ENCODE measurements at places on chromosomes 7 and 10.

DNA sequence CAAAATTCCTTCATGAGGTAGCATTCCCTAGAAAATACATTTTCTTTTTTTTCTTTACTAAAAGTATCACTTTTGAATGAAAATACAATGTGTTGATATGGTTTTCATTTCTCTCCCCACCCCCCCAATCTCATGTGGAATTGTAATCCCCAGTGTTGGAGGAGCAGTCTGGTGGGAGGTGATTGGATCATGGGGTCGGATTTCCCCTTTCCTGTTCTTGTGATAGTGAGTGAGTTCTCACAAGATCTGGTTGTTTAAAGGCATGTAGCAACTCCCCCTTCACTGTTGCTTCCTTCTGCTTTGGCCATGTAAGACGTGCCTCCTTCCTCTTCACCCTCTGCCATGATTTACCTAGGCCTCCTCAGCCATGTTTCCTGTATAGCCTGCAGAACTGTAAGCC lies 790.3 kb upstream of the KCND2 start:
- DNase-seq, result no peak

- no peak for DNase-seq
Measured at GRCh38 chr7:75968561-75969001, 25.8 kb downstream of the TMEM120A start.

- no peak for DNase-seq
Measured at GRCh38 chr7:106568002-106568679, 92.8 kb downstream of the CCDC71L start.

DNA sequence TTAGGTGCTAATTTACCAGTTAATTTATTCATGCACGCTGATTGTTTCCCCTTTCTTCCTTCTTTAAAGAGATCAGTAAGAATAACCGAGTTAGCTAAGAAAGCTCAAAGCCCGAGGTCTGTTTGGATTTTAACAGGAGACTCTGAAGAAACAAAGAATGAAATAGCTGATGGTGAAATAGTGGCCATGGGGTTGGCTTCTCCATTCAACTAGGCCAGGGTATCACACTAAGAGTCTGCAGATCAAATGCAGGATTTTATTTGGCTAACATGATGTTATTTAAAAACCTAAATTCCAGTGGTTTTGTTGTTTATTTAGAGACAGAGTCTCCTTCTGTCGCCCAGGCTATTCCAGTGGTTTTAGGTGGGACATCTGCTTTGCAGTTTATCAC lies 65.2 kb upstream of the SYPL1 start:
- DNase-seq, result no peak

DNA sequence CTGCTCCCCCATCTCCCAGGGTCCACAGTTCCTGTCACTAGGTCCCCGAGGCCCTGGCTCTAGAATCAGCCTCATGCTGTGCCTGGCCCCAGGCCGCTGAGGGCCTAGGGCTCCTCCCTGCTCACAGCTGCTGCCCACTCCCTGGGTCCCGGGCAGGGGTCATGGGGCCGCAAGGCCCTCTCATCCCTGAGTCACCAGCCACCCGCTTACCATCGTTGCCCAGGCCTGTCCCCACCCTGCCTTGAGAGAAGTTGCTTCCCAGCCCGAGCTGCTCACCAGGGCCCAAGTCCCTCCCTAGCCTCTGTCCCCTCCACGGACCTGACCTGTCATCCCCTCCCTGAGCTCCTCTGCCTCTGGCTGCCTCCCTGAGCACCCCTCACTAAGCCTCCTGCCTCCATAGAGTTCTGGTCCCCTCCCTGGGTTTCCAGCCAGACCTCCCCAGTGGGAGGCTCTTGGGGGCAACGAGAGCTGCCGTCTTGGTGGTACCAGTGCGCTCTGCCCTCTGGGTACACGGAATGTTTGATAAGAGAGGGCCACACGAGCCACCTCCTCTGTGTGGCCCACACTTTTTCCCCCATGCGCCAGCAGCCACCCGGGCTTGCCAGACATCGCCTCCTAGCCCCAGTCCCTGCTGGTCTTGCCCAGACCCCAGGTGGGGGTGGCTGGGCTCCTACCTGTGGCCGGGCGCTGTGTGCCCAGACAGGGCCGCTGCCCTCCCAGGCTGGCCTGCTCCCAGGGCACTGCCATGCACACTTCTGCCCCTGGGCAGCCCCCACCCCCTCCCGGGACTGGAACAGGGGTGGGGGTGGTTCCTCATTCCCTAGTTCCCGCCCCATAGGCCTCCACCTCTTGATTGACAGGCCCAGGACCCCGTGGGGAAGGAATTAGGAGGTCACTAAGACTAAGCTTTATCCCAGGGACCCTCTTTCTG lies 21.3 kb downstream of the MLXIPL start:
- no peak for DNase-seq

- DNase-seq, result no peak
Measured at GRCh38 chr10:23912884-23913404, 296.0 kb upstream of the KIAA1217 start.

DNA sequence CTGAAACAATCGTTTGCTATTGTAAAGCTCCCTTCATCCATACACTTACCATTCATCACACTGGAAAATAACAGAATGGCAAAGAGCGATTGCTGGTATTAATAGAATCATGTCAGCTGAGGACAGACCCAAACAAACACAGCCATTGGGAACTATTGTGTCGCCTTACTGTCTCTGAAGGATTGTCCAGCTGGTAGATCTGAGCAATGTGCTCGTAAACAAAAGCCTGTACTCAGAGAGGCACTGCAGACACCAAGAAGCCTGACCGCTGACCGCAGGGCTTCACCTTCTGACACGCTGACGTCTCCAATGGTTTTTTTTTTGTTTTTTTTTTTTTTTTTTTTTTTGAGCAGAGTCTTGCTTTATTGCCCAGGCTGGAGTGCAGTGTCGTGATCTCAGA lies 151.0 kb upstream of the FRMD4A start:
- no peak for DNase-seq

DNA sequence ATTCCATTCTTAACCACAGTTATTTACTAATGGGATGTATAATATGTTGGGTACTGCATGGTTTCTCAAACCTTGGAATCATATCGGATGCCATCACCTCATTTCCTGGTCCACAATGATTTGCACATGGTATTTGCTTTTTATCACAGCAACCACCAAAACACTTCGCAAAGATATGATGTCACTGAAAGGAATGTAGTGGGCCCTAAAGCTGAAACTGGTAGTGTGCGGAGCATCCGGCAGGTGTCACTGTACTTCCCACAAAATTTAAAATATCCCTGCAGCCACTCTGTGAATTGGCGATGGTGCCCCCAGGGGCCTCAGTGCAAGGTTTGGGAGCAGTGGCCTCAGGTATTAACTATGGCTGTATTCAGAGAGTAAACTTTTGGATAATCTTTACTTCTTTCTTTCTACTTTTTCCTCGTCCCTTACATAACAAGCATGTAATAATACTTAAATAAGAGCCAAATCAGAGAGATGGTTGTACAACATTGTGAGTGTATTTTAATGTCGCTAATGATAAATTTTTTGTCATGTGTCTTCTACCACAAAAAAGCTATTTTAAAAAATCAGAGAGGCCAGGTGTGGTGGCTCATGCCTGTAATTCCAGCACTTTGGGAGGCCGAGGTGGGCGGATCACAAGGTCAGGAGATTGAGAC lies 66.2 kb downstream of the FAM241B start:
- no peak for DNase-seq

DNA sequence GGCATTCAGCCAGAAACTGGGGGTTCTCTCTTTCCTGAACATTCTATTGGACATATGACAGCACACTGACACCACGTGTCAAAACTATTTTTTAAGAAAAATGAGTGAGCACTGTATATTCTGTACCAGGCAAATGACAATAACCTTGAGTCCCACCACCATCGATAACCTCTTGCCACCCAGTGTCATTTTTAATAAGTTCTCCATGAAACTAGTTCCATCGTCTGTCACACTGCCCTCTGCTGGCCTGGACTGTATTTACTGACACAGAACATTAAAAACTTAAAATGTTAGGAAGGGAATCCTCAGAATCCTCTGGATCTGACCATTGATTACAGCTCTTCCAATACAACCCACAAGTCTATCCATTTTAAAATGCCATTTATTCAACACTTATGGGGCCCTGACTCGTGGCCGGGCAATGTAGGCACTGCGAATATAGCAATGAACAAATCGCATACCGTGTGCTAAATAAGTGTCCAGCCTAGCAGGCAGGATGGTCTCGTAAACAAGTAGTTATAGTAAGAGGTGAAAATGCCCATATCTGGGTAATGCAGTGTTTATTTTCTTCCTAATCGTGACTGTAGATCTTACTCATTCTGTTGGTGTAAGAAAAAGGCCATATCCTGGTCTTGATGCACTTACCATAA lies 35.9 kb upstream of the CACNB2 start:
- no peak for DNase-seq

- DNase-seq, result no peak
Measured at GRCh38 chr7:135143885-135144668, 3.8 kb upstream of the TMEM140 start.

GRCh38 chr7:36090976-36091873 lies 61.8 kb upstream of the EEPD1 start:
- no peak for DNase-seq

DNA sequence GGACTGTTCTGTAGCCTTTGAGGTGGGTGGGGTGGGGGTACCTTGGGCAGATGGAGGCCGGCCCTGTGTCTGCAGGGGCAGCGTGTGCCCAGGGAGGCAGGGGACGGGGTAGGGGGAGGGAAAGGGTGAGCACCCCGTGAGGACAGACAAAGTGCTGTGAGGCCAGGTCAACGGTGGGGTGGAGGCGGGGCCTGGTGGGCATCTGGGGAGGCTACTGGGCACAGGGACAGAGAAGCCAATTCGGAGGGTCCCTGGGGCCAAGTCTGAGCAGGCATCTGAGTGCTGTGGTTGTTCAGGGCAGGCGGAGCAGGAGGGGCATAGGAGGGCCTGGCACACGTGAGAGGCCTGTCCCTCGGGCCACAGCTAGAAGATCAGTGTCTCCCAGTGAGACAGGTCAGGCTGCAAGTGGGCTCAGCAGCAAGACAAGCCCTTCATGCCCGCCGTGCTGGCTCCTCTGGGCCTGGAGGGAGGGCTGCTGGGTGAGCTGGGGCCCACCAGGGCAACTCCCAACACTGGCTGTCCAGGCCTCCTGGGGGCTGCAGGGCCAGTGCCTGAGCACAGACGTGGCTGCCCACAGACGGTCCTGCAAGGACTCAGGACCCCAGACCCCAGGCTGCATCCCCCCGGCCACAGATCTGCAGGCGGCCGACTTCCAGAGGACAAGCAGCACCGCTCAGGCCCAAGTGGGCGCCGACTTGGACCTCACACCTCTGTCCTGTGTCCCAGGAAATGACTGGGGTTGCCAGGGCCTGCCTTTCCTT lies 26.4 kb upstream of the KNDC1 start:
- no peak for DNase-seq

DNA sequence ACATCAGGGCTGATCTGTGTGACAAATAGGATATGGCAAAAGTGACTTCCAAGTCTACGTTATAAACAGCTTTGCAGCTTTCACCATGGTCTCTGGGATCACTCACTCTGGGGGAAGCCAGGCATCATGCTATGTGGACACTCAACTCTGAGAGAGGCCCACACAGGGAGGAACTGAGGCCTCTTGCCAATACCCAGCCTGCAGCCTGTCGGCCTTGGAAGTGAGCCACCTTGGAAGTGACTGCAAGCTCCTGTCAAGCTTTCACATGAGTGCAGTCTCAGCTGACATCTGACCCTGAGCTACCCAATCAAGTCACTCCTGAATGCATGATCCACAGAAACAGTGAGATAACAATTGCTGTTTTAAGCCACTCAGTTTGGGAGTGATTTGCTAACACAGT lies 56.5 kb downstream of the MMRN2 start:
- DNase-seq, result no peak

GRCh38 chr7:35019179-35019729 lies 18.0 kb downstream of the DPY19L1 start:
- no peak for DNase-seq

DNA sequence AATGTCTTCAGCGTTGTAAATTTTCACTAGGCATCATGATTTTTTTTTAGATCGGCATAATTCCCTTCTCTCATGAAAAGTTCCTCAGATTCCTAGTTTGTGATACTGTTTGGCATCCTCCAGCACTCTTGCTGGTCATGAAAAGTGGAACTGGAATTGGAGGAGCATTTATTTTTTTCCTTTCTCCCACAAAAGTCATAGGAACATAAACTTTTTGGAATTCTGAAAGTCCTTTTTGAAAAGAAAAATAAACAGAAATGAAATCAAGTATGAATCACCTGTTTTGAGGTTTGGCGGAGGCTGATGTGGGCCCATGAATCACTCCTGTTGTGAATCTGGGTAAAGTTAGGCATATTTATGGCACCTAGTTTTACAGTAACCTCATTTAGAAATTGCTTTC lies 17.7 kb downstream of the CACNB2 start:
- DNase-seq, result no peak

GRCh38 chr7:8360564-8361153 lies 72.8 kb upstream of the NXPH1 start:
- no peak for DNase-seq

DNA sequence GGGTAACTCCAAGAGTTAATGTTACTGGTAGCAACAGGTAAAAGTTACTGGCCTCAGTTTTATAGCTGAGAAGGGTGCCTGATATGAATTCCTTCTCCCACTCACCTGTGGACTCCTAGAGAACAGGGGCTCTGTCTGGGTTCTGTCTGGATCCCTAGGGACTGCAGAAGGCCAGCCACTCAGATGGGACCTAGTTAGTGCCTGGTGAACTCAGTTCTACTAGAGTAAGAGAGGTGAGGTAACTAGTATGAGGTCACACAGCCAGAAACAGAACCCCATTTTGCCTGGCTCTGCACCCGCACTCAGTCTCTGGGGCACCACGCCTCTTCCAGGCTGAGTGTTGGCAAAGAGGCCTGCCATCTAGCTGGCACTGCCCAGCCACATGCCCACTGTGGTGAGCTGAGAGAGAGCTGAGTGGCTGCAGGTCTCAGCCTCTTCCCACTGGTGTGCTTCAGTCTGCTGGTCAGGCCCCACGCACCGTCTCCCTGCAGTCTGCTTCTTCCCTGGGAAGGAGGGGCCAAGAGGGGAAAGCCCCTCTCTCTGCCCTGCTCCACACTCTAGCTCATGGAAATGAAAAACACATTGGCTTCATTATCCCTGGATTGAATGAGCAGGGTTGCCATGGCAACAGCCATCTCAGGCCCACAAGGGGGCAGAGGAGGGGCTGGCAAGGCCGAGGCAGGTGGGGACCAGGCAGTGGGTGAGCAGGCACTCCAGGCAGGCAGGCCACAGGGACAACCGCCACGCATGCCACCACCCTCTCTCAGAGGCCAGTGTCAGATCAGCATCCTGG lies 110.6 kb downstream of the ZMIZ1 start:
- no peak for DNase-seq

DNA sequence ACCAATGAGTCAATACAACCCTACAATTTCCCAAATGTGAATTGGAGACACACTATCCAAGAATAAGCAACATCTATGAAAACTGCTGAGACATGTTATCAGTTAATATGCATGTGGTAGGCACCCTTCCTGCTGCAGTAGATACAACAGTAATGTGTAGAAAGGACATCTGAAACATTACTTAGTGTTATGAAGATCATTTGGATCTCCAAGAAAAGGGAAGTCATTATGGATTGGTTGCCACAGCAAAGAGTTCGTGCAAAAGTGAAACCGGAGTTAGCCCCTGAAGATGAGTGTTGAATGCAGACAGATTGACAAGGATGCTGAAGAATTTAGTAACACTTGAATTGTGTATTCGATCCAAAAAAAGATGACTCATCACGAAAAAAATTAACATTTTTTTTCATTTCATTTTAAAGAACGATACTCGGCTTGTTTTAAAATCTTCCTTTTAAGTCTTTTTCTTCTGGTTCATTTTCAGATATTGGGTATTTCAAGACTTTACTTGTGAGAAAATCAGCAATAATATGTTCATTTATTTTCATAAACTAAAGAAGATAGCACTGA lies 322.4 kb upstream of the KLF6 start:
- no peak for DNase-seq
